ENCODE measurements at places on chromosomes 3 and 15. TPM values are rescaled to one million over a fixed set of nuclear protein-coding genes. Genes with fewer than 3 reads are reported as not detected.
A peak's percentile ranks its signal among the peaks of the same experiment; 100 is the strongest.

- DNase-seq = no peak
Observed at GRCh38 chr3:144821583-144821982, 850.0 kb downstream of the DIPK2A start.

The TMA7 gene
- 485 TPM for polyA plus RNA-seq

The SEMA5B gene
- polyA plus RNA-seq = 0.03 TPM

GRCh38 chr15:25783607-25784540 lies 79.3 kb downstream of the ATP10A start:
- peak; percentile 49 for DNase-seq

DNA sequence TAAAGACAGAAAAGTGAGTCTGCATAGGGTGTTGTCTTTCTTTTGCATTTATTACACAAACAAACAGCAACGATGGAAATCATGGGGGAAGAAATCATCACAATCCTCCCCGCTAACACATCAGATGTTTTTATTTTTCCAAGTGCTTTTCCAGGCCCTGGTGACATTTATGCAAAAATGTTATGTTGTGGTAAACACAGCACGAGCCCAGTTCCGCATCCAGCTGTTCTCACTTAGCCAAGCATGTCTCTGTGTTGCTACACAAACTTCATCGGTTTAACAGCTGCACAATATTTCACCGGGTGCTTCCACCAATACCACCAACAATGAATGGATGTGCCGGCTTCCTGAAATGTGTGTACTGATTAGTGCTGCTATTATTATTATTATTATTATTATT lies 53.7 kb upstream of the ABHD17C start:
- no peak for DNase-seq

GRCh38 chr3:172749230-172749965 lies 1.1 kb upstream of the ECT2 start:
- peak; percentile 98 for DNase-seq

DNA sequence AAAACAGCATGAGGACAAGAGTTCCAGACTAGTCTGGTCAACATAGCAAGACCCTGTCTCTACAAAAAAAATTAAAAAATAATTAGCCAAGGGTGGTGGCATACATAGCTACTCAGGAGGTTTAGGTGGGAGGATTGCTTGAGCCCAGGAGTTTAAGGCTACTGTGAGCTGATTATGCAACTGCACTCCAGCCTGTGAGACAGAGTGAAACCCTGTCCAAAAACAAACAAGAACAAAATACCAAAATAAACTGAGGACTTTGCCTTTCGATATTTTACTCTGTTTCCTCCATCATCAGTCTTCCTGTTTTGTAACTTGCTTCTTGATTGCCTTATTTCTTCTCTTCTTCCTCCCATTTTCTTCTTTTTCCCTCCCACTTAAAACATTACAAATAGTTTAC lies 504.4 kb downstream of the ROBO1 start:
- no peak for DNase-seq

DNA sequence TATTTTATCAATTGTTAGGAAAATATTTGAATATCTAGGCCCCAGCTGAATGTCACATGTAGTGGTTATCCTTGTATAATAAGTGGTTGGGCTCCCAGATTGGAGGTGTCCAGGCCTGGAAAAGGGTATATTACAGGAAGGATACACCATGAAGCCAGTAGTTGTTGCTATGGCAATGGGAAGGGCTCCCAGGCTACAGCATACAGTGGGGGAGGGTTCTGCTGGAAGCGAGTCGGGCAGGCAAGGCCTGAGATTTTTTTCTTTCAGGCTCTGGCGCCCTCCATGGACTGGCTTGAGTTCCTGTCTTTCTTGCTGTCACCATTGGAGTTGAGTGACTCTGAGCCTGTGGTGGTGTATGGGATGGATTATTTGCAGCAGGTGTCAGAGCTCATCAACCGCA lies 8.9 kb downstream of the ECE2 start:
- peak; percentile 71 for DNase-seq

DNA sequence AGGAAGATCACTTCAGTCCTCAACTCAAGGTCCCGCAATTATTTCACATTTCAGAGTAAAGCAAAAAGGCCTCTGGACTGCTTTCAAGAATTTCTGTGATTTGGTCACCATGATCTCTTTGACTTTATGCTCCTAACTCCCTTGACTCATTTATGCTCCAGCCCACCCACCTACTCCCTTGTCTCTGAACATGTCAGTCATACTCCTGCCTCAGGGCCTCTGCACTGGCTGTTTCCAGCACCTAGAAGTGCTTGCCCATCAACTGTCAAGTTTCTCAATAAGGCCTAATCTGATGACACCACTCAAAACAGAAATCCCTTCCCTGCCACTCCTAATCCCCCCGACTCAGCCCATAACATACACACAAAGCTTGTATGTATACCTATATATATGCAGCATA lies 36.1 kb upstream of the CSPG5 start:
- DNase-seq = no peak

GRCh38 chr3:127212711-127213110 lies 19.8 kb downstream of the PRR23E start:
- DNase-seq = no peak

DNA sequence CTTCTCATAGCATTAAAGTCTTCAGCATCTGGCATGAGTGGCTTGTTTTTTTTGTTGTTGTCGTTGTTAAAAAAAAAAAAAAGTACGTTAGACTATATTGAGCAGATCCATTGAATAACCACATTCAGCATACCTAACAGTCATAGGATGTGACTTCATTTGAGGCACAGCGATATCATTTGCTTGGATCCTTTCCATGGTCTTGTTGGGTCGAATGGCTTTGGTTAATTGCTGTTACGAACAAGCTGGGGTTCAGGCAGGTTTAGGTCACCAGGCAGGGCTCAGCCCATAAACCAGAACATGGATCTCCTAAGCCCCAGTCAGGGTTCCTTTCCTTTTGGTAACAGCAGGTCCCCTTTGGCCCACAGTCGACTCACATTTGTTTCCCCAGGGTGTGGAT lies 76.2 kb downstream of the POLR2M start:
- no peak for DNase-seq

All from A549 (cell line).